Stimulated activated CD8-positive, alpha-beta memory T cell treated with anti-CD3 and anti-CD28 coated beads, Interleukin-2, amount 100 ng/mL, for 1 hour (primary cell): ENCODE measurements at places on chromosomes 4 and X.

- DNase-seq = no peak
These were observed 49.5 kb downstream of the CLDN34 start for GRCh38 chrX:10016519-10017132.

- DNase-seq = no peak
These were observed 420.2 kb downstream of the BCOR start for GRCh38 chrX:39677585-39677977.

- DNase-seq = no peak
These were observed 55.5 kb upstream of the PCDH18 start for GRCh38 chr4:137587796-137588195.

DNA sequence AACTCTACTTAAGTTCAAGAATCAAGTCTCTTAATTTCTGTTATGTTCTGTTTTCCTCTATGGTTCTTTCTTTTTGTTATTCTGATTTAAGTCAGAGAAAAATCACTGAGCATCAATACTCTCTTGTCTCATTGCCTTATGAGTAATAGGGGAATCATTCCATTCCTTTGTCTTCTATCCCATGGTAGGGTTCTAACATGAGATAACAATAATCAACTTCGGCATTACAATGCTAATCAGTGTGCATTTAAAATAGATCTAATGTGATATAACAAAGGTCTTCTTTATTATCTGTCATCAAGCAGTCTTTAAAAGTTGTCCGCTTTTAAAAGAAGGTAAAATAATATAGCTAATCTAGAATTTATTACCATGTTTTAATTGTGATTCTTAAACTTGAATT, 446.9 kb downstream of the IL15 start:
- DNase-seq = no peak

GRCh38 chrX:13685126-13685763, 3.7 kb upstream of the RAB9A start:
- no peak for DNase-seq

GRCh38 chrX:17595456-17596035, 141.7 kb upstream of the SCML1 start:
- no peak for DNase-seq

- DNase-seq = no peak
These were observed 170.9 kb downstream of the CLCN4 start for GRCh38 chrX:10327651-10328050.

GRCh38 chrX:5474282-5474681, 754.4 kb downstream of the NLGN4X start:
- DNase-seq = no peak

- DNase-seq = no peak
These were observed 63.6 kb downstream of the HADH start for GRCh38 chr4:108053251-108053711.

DNA sequence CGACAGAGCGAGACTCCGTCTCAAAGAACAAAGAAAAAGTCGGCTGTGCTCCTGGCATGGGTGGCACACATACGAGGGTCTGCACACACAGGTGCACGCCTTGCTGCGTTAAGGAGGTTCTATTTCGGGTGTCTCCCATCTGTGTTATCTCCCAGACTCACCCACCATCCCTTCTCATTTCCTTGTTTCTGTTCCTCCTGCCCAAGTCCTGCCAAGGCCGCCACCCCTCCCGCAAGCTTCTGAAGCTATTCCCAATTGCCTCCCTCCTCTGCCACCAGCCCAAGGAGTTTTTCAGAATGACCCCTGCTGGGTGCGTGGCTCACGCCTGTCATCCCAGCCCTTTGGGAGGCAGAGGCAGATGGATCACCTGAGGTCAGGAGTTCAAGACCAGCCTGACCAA, 6.0 kb upstream of the IL3RA start:
- DNase-seq = no peak
